ENCODE measurements at places on chromosomes 1 and 21.

DNA sequence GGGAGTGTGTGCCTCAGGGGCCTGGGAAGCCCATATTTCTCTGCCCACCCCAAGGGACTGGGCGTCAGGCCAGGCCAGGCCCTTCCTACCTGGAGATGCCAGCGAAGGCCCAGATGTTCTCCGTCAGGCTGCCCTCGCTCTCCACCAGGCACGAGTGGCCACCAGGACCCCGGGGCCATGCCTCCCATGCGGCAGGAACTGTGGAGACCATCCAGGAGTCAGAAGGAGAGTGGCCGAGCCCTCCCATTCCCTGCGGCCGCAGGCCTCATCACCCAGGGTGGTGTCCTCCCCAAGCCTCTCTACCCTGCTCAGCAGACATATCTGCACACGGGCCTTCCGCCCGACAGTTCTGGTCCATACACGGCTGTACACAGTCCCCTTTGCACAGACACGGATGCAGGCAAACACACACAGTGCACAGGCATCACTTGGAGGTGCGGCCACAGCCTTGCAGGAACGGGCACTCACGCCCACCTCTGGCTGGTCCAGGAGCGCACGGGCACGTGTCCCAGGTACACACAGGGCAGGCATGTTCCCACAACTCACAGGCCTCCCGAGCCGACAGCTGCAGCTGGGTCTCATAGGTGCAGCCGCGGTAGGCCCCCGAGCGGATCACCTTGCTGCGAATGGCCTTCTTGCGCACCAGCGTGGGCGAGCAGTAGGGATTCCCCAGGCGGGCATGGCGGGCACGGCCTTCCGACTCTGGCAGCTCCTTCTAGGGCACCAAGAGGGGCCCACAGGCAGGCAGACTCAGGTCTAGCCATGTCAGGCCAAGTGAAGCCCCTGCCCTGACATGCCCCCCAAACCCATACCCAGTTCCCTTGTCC is 5.9 kb upstream of the KIF17 start:
- no peak for DNase-seq

- DNase-seq = no peak
Observed at GRCh38 chr1:96837781-96838216, 116.2 kb downstream of the PTBP2 start.

GRCh38 chr1:201640624-201641023 is 101.7 kb downstream of the NAV1 start:
- DNase-seq = no peak

DNA sequence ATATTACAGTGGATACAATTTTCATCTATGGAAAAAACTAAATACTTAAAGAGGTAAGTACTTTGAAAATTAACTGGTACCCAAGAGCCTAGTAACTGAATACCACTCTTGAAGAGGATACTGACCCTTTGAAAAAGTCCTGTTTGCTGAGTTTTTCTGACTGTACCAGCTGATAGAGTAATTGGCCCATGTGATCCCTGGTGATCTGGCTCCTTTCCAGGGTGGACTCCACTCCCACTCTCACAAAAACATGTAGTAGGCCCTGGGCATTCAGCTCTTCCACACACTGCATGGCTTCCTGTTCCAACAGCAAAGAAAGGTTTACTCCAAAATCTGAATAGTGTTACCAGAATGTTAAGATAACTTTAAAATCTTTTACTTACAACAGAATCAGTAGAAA is 53.6 kb upstream of the HP1BP3 start:
- no peak for DNase-seq

GRCh38 chr1:232621050-232621449 is 8.9 kb downstream of the SIPA1L2 start:
- no peak for DNase-seq

GRCh38 chr1:203360547-203361185 is 9.7 kb upstream of the FMOD start:
- DNase-seq = no peak

GRCh38 chr1:169473347-169473746 is 12.4 kb downstream of the SLC19A2 start:
- DNase-seq = no peak

DNA sequence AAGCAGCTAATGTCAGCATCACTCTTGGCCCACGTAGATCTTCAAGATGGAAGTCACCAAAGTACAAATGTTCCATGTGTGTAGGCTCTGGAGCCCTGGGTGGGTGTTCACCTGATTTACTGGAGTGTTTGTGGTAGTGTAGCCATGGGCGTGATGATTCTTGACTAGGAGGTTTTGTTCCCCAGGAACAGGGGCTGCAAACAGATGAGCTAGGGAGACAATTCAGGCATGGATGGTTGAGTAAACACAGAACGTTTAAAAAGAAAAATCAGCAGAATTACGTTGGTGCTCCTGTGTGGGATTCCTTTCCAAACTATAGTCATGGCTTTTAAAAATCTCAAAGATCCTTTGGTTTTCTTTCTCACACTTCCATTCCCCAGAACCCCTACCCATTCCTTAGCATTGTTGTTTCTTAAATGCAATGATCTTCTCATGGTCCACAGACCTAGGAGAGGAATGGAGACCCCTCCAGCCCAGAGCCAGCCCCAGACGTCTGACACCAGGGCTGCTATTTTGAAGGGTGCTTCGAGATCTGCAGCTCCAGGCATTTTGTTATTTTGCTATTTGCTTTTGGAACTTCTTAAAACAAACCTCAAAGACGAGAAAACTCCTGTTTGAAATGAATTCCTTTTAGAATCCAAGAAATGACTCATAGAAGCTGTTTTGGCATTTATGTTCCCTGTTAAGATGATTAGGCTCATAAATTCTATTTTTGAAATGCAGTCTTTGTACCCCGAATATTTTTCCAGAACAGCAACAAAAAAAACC is 115.1 kb downstream of the ETS2 start:
- DNase-seq = no peak

DNA sequence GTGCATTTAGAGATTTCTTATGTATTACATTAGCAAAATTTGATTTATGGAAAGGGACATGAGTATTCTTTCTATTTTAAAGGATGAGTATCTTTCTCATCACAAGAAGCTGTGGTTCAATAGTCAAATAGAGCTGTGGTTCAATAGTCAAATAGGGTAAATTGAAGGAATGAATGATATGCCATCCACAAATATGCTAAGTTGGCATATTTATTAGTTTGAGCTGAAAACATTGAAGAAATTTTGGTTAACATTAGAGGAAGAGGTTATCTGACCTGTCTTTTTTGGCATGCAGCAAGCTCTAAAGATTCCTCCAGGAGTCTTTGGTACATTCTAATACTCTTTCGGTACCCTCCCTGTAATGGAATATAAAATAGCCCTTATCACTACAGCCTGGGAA is 4.8 kb downstream of the OR2L8 start:
- DNase-seq = no peak

DNA sequence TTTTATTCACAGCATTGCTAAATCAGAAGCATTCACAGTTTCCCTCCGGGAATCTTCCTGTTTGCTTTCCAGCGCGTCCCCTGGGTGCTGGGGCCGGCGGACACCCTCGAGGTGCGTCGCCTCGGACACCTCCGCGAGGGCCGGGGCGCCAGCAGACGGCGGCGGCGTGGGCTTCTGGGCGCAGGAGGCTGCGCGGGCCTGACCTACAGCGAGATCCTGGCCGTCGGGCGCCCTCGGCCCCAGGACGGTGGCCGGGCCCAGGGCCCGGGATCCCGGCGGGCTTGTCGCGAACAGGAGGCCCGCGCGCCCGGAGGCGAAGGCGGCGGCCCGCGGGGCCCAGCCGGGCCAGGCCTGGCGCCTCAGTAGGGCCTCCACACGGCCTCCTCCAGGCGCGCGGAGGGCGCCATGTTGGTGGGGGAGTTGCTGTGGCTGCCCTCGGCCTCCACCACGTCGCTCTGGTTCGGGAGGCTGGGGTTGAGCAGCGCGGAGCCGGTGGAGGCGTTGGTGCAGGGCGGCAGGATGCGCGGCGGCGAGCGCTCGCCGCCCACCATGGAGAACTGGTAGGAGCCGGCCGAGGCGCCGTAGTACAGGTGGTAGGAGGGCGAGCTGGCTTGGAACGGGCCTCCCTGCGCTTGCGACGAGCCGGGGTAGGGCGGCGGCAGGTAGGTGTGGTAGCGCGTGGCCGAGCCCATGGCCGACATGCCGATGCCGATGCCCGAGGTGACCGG is 123.1 kb downstream of the CLIC6 start:
- DNase-seq = no peak

DNA sequence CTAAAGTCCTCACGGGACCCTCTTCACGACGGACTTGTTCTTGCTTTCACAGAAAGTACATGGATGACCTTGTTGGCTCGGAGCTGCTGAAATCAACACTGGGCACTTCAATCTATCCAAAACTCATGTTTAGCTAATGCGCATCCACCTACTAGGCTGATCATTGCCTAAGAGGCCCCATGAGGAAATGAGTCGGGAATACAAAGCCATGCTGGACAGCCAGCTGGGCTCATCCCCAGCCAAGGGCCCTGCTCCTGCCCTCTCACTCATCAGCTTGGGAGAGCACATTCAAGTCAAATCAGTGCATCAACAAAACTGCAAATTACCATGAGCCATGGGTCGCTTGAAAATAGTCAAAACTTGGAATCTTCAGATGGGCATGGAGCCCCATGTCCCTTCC is 14.8 kb upstream of the HEYL start:
- no peak for DNase-seq

Measured in HEK293T (cell line).